Ureter (tissue), 1 donor: ENCODE measurements at places on chromosomes 4 and X.

DNA sequence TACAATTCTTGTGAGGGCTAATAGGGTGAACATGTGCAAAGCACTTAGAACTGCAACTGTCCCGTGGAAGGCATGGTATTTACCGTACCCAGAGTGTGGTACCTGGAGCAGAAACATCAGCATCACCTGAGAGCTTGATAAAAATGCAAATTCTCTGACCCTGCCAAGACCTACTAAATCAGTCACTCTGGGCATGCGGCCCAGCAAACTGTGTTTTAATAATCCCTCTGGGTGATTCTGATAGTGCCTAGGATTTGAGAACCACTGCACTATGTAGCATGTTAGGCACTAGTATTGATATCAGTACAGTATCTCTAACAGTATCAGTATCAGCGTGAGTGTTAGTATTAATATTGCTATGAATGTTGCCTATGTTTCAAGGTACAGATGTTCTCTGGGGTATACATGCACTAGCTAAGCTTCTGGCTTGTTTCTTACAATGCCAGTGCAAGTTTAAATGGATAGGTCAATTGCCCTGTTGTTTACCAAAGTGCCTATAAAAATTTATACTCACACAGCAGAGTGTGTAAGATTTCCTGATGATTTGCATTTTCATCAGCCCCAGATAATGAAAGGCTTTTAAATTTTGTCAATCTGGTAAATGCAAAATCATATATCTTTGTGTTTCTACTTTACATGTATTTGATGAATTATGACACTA, 354.0 kb downstream of the HS3ST1 start:
- DNase-seq = no peak

- no peak for DNase-seq
Observed at GRCh38 chrX:101429934-101430333, 21.9 kb downstream of the HNRNPH2 start.

DNA sequence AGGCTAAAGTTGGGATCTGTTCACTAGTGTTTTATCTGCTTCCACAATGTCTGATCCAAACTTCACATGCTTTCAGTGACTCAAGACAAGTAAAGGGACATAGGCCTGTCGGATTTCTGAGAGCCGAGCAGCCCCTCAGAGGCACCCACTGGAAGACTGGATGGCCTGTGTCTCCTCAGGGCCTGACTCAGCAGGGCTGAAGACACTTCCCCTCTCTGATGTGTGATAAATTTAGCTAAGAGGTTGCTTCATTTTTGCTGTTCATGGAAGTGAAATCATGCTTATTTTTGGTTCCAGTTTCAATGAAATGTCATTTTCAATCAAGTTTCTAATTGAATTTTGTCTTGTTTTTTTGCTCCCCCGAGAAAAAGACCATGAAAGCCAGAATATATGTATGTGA, 93.7 kb downstream of the MXRA5 start:
- DNase-seq = no peak

DNA sequence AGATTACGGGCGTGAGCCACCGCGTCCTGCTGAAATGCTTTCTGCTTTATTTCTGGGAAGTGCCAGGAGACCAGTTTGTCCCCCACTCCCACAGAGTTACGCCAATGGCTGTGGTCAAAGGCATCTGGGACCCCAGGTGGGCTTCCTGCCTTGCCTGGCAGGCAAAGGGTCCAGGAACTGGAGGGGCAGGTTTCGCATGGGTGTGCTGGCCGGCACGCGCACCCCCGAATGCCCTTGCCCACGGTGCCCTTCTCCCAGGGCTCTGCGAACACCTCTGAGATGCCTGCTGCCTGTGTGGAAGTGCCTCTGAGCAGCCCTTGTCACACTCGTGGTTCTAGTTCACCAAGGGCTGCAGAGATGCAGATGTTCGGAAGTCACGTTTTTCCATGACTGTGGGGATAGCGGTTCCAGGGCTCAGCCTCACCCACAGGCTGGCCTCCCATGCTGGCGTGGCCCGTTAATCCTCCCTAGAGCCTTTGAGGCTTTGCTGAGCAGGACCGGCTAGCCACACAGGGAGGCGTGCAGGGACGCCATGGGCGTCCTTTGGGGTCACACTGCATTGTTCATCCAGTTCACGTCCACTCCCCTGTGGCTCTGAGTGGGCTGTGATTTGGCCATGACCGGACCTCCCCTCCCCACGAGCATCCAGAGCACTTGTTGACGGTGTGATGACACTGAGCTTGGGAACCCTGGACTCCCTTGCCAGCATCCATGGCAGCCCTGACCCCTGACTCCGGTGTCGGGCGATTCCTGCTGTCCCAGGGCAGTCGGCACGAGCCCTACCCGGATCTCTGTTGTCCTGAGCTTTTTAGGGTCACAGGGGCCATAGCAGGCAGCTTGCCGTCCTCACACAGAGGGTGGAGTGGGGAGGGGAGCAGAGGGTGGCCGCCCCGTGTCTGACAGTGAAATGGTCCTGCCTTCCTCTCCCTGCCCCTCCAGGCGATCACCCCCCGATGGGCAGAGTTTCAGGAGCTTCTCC, 12.7 kb upstream of the ADD1 start:
- peak; percentile 40 for DNase-seq
